Esophagus squamous epithelium (tissue), 5 donors: ENCODE measurements at places on chromosomes 4 and X.

- H3K4me1 ChIP-seq: no peaks in the 10 kb centered on the region
- no peak for DNase-seq
- no peak overlapping the region for H3K4me3 ChIP-seq
- no peaks in the 10 kb centered on the region for H3K36me3 ChIP-seq
- H3K27ac ChIP-seq: no peak overlapping the region
These were observed 107.8 kb downstream of the AR start for GRCh38 chrX:67651437-67652142.

DNA sequence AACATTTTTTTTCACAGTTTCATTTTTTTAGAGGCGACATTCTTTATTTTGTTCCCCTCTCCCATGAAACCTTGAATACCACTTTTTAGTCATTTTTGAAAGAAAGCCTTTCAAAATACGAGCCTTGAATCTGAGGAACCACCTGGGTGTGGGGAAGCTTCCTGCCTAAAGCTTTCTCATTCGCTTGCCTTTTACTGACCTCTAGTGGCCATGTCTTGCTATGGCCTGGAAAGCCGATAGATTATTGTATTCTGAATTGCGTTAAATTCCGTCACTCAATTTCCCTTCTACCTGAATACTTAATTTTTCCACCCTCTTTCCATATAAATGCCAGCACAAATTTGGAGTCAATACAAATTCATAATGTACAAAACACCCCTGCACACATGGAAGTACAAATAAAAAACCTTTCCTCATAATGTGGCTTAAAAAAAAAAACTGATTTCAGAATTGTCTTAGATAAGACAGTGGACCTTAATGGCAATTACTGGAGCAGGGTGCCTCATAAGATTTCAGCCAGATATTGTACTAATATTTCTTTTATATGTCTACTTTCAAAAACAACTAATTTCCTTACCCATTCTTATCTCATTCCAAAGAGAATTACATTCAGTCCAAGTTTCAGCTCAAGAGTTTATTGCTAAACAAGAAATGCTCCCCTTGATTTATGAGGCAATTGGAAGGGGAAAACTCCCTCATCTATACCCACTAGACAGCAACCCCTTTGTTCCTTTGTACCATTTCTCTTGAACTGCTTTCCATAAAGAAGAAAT is 217.9 kb downstream of the CENPC start:
- H3K4me1 ChIP-seq: no peaks in the 10 kb centered on the region
- no peak for DNase-seq
- H3K36me3 ChIP-seq: no peaks in the 10 kb centered on the region

GRCh38 chr4:184097241-184097605 is 120.5 kb downstream of the ENPP6 start:
- peak overlapping the region; percentile 21 for H3K27ac ChIP-seq
- peak overlapping the region; percentile 34 for H3K4me3 ChIP-seq
- H3K27me3 ChIP-seq: no peaks in the 10 kb centered on the region
- no peaks in the 10 kb centered on the region for H3K4me1 ChIP-seq

GRCh38 chrX:105190252-105190853 is 30.1 kb downstream of the TEX13A start:
- H3K36me3 ChIP-seq: no peaks in the 10 kb centered on the region
- DNase-seq: no peak
- H3K4me1 ChIP-seq: no peaks in the 10 kb centered on the region
- no peak overlapping the region for H3K27ac ChIP-seq
- H3K4me3 ChIP-seq: no peak overlapping the region

DNA sequence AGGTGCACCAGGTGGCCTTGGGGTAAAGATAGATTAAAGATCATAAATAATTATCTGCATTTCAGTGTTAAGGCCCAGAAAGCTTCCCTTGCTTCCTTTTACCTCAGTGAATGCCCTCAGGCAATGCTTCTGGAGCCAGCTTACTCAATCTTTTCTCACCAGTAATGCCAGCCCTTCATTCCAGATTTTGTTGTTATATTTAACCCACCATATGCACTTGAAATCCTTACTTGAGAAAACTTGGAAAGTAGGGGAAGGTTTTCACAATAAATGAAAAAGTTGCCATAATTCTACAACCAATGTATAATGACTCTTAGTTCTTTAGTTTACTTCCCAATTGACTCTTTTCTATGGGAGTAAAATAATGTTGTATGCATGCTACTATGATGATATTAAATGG is 17.1 kb upstream of the PBDC1 start:
- H3K4me3 ChIP-seq: no peak overlapping the region
- H3K36me3 ChIP-seq: no peaks in the 10 kb centered on the region
- no peak for DNase-seq
- no peaks in the 10 kb centered on the region for H3K4me1 ChIP-seq
- no peak overlapping the region for H3K27ac ChIP-seq
- no peaks in the 10 kb centered on the region for H3K27me3 ChIP-seq

GRCh38 chr4:171583790-171584189 is 229.4 kb upstream of the GALNTL6 start:
- H3K27me3 ChIP-seq: no peaks in the 10 kb centered on the region
- no peaks in the 10 kb centered on the region for H3K4me1 ChIP-seq
- H3K4me3 ChIP-seq: no peak overlapping the region

- no peaks in the 10 kb centered on the region for H3K36me3 ChIP-seq
- no peaks in the 10 kb centered on the region for H3K4me1 ChIP-seq
- H3K27ac ChIP-seq: no peak overlapping the region
- no peak overlapping the region for H3K4me3 ChIP-seq
- DNase-seq: no peak
These were observed 41.5 kb upstream of the AGA start for GRCh38 chr4:177483760-177484159.

- no peak for DNase-seq
- H3K4me1 ChIP-seq: no peaks in the 10 kb centered on the region
- H3K36me3 ChIP-seq: no peaks in the 10 kb centered on the region
- no peaks in the 10 kb centered on the region for H3K27me3 ChIP-seq
- no peak overlapping the region for H3K4me3 ChIP-seq
These were observed 79.1 kb downstream of the AMOT start for GRCh38 chrX:112761242-112762207.

- no peak for DNase-seq
- no peaks in the 10 kb centered on the region for H3K4me1 ChIP-seq
- no peaks in the 10 kb centered on the region for H3K36me3 ChIP-seq
- no peaks in the 10 kb centered on the region for H3K27me3 ChIP-seq
These were observed 49.4 kb upstream of the RELL1 start for GRCh38 chr4:37735578-37735977.

DNA sequence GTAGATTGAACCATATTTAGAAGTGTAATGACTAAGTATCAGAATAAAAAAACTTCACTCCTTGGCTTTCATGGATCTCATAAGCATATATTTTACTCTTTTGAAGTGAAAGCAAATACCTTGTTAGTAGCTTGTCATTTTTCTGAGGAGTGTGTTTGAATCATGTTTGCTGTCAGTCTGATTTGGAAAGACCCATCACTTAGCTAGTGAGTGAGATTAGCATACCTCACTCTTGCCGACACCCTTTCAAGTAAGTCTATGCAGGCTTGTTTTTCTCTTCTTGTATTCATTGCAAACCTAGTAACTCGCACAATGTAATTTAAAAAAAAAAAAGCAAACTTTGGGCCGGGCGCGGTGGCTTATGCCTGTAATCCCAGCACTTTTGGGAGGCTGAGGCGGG is 360.0 kb downstream of the ARHGAP24 start:
- no peaks in the 10 kb centered on the region for H3K27me3 ChIP-seq
- DNase-seq: no peak
- no peak overlapping the region for H3K27ac ChIP-seq
- no peak overlapping the region for H3K4me3 ChIP-seq
